ENCODE measurements at places on chromosomes 12 and 14. TPM values are rescaled to one million over a fixed set of nuclear protein-coding genes. Genes with fewer than 3 reads are reported as not detected.
A peak's percentile ranks its signal among the peaks of the same experiment; 100 is the strongest.

GRCh38 chr12:70609739-70610491, 27.3 kb downstream of the PTPRB start:
- DNase-seq: peak; percentile 84
- H3K27me3 ChIP-seq: peaks cover 59% of the 10 kb centered on the region
- peak overlapping the region; percentile 79 for H3K4me3 ChIP-seq

DNA sequence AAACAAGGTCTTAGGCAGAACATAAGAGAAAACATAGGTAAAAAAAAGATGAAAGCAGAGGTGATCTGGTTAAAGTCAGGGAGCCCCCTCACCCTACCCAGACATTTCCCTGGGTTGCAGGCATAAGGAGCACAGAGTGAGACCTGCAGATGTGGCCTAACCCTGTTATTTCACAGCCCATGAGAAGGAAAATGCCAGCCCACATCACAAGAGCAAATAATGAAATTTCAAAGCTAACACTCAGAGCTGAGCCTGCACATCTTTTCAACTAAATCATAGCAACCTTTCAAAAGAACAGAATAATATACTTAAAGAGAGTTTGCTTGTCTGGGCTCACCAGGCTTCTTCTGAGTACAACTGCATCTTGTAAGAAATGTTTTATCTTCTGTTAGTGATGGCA, 295.4 kb downstream of the RPAP3 start:
- H3K4me3 ChIP-seq: no peak overlapping the region
- DNase-seq: no peak
- H3K36me3 ChIP-seq: no peaks in the 10 kb centered on the region
- H3K27me3 ChIP-seq: no peaks in the 10 kb centered on the region
- no peaks in the 10 kb centered on the region for H3K4me1 ChIP-seq

- no peaks in the 10 kb centered on the region for H3K36me3 ChIP-seq
- no peaks in the 10 kb centered on the region for H3K27me3 ChIP-seq
- H3K4me1 ChIP-seq: no peaks in the 10 kb centered on the region
Measured at GRCh38 chr12:68056300-68056699, 67.1 kb downstream of the IFNG-AS1 start.

GRCh38 chr12:124504273-124505000, 63.0 kb downstream of the NCOR2 start:
- no peak overlapping the region for H3K4me3 ChIP-seq
- DNase-seq: peak; percentile 86
- no peak overlapping the region for H3K27ac ChIP-seq
- no peaks in the 10 kb centered on the region for H3K27me3 ChIP-seq
- H3K4me1 ChIP-seq: peaks cover 27% of the 10 kb centered on the region

The PDE3A gene
- total RNA-seq: 1.8 TPM

The MYF5 gene
- total RNA-seq: not detected

The NEDD1 gene
- 31.2 TPM for total RNA-seq

The KCNJ8 gene
- total RNA-seq: 0.93 TPM

The SERPINA3 gene
- not detected for total RNA-seq

Measured in endodermal cell (in vitro differentiated cells).